ENCODE measurements at places on chromosomes 6 and 20.

DNA sequence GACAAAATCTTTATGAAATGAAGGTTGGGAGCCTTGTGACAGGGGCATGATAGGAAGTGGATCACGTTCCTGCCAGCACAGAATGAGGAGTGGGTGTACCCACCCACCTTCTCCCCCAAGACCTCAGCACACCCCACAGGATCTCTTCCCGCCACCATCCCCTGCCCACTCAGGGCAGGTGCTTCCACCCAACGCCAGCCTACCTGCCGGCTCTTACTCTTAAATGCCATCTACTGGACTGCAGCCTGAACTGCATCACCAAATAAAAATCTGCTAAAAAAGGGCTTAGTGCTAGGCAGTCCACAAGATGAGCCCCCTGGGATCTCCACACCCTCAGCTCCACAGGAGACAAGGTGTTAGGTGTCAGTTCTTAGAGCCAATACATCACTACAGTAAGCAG, 20.6 kb downstream of the DTNBP1 start:
- DNase-seq: no peak

GRCh38 chr6:130742131-130742681, 85.0 kb upstream of the SMLR1 start:
- DNase-seq: no peak

- DNase-seq: no peak
These were observed 17.7 kb upstream of the STX16 start for GRCh38 chr20:58633161-58634053.

GRCh38 chr6:163398115-163398514, 16.4 kb upstream of the QKI start:
- DNase-seq: no peak

DNA sequence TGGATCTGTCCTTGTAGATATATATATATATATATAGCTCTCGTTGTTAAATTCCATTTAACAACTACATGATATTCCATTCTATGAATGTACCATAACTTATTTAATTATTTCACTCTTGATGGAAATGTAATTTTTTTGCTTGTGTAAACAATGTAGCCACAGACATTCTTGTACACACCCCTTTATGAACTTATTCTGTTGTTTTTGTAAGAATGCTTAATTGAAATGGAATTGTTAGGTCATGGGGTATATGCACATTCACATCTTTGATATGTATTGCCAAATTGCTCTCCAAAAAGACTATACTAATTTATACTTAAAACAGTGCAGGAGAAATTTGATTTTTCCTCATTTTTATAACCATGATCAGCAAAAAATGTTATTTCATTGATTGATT, 67.2 kb downstream of the MAP3K4 start:
- DNase-seq: no peak

DNA sequence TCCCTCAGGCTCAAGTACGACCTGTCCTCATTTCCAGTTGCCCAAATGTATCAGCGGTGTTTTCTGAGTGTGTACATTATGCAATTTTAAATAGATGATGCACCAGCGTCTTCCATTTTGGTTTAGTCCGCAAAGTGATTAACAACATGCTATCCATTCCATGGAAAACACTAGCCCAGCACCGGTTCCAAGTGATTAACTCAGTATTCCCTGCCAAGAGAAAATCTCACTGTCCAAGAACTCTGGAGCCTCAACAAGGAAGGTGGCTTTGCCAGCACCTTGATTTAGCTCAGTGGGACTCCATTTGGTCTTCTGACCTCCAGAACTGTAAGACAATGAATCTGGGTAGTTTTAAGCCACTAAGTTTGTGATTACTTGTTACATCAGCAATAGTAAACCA, 107.2 kb downstream of the FOXC1 start:
- no peak for DNase-seq

DNA sequence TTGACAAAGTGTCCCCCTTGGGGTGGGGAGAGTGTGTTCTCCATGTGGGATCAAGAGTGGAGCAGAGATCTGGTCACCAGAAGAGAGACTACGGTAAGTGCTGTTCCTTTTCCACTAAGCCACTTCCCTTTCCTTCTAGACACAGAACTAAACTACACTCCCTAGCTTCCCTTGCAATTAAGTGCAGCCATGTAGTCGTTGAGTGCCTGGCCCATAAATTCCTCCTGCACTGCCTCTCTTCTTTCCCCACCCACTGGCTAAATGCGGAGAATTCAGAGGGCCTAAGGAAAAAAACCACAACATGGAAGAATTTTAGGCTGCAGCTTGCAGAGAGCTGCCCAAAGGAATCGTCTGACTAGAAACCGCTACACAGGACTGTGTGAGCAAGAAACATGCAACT, 1.5 kb downstream of the WDR27 start:
- DNase-seq: no peak

DNA sequence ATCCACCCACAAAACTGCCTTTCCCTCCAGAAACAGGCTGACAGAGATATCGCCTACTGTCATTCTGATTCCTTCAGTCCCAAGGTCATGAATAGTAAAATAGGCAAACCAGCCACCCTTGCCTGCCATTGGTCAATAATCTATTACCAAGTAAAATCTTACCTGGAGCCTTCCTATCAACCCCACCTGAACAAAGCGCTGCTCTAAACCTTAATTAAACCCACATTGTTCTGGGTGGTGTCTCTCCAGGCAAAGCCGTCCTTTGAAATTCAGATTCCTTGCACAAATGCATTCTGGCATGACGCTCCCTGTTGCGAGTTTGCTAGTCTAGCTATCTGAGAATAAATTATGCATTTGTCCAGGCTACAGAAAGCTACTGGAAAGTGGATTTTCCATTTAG, 291.6 kb upstream of the ECI2 start:
- DNase-seq: no peak

GRCh38 chr6:42028234-42029061, 21.9 kb upstream of the TAF8 start:
- no peak for DNase-seq

DNA sequence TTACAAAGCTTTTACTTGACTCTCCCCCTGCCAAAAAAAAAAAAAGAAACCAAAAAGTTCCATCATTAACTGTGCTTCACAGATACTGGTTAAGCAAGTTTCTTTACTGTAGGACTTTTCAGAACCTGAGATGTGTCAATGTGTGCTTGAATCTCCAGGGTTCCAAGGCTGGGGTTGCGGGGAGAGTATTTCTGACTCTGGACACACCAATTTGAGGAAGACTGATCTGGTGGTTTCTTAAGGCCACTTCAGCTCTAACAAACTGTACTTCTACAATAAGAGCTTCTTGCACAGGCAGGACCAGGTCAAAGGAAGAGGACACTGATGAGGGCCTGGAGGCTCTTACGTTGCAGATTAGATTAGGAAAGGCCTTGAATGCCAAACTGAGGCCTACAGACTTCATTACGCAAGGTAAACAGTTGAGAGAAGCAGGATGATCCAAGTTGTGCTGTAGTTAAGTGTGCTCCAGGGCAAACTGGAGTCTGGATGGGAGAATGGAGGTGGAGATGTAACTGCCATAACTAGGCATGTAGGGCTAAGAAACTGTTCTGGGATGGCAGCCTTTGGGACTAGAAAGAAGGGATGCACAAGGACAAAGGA, 24.4 kb downstream of the COMMD7 start:
- DNase-seq: no peak

DNA sequence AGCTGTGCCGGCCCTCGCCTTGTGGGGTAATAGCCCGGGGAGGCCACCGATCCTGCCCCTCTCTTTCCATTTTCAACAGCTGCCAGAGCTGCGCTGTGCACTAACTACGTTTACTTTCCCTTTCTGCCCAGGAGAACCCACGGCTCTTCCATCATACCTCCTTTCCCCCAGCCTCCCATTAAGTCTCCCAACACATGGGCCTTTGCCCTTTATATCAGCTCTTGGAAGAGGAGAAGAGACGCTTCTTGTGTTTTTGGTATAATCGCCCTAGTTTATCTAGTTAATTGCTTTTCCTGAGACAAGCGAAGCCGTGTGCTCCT, 637 bp downstream of the UBR2 start:
- DNase-seq: no peak

GRCh38 chr6:63821442-63821841, 185.8 kb downstream of the PHF3 start:
- no peak for DNase-seq

DNA sequence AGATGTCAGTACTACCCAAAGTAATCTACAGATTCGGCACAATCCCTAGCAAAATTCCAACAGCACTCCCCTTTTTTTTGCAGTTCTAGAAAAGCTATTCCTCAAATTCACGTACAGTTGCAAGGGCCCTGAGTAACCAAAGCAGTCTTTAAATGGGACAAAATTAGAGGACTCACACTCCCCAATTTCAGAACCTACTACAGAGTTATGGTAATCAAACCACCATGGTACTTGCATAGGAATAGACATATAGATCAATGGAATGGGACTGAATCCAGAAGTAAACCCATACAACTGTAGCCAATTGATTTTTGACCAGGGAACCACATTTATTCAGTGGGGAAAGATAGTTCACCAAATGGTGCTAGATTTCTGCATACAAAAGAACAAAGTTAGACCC, 350.8 kb downstream of the CDKAL1 start:
- no peak for DNase-seq

DNA sequence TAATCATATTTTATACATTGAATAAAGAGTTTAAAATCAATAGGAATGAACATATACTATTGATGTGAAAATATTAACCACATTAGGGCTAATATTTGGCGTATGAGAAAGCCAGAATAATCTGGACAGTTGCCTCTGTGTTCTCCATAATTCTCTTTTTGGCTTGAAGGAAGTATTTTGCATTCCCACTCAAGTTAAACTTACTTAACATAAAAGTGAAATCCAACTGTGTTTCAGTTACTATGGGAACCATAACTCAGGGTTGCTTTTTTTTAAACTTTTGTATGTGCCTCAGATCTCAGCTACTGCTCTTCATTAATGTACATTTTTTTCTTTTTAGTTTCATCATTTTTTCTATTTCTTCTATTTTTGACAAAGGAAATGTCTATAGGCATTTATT, 479.8 kb downstream of the NKAIN2 start:
- DNase-seq: no peak

DNA sequence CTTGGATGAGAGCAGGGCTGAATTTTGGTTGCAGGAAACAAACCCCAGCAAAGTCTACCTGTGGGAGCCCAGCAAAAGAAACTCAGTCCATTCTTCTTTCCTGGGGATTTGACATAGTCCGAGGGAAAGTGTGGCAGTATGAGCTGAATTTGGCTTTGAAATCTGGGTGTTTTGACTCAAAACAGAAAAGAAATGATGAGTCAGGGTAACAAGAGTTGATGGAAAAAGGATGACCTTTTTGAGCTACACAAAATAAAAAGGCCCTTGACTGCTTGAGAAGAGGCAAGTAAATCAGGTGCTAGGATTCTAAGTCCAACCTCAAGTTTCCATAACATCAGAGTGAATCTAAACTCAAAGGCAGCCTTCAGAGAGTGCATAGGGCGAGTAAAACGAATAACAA, 163.3 kb upstream of the BMP2 start:
- no peak for DNase-seq

GRCh38 chr6:41996997-41997396, 53.3 kb upstream of the TAF8 start:
- DNase-seq: no peak

DNA sequence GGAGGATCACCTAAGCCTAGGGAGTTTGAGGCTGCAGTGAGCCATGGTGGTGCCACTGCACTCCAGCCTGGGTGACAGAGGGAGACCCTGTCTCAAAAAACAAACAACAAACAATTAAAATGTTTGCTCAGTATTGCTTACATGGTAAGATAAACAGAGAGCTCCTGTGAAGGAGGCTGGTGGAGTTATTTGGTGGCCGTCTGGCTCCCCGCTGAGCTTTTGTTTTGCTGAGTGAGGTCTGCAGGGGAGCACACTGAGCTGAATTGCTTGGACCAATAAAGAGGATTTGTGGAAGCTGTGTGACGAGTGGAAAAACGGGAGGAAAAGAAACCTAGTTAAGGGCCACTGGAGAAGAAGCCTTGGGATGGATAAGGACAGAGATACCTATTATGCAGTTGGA, 41.1 kb upstream of the BMP6 start:
- no peak for DNase-seq

GRCh38 chr6:40963019-40963418, 76.0 kb downstream of the UNC5CL start:
- DNase-seq: no peak

GRCh38 chr6:157090736-157091135, 232.6 kb downstream of the TMEM242 start:
- no peak for DNase-seq

- no peak for DNase-seq
These were observed 53.5 kb downstream of the CARMIL1 start for GRCh38 chr6:25332655-25333071.

GRCh38 chr6:90173262-90173925, 123.2 kb downstream of the BACH2 start:
- DNase-seq: no peak

DNA sequence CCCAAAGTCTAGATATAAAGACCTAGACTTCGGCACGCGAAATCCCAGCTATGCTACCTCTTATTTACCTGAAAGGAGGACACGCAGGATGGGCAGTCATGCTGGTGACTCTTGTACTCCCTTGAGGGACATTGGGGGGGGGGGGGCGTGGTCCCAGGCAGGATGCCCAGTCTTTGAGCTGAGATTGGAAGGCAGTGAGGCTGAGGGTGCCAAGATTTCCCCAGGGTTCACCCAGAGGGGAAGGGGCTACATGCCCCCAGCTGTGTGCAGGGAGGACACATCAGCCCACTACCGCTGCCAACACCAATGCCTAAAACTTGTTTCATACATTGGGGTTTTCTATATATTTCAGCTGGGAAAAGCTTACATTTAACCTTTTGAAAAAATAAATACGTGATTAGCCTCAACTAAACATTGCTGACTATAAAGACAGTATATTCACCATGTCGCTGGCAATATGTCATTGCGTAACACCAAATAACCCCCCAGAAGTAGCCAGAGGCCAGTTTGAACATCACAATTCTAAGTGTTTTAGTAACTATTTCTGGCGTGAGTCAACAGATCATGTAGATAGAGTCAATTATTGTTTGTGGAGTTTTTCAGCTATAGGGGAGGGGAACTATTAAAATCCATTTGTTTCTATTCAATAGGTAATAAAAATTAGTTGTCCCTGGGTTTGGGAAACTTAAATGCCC, 21.6 kb downstream of the MGME1 start:
- DNase-seq: no peak

DNA sequence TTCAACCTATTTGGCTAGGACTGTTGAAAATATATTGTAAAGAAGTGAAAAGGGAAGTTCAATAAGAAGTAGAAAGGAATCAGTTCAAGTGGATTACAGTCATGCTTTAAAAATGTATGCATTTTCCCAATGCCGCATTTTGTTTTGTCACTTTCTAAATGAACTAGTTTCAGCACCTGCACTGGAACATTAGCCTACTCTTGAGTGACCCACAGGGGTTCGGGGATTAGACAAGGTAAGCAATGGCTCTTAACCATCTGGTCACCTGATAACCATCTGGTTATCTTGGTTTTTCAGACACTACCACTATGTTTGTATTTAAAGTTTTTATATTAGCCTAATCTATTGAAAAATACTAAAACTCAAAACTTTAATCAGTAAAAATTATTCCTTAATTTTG, 97.6 kb downstream of the CD164 start:
- DNase-seq: no peak
